Astrocyte (in vitro differentiated cells and primary cell): ENCODE measurements at places on chromosomes 2 and 18. TPM values are rescaled to one million over a fixed set of nuclear protein-coding genes. Genes with fewer than 3 reads are reported as not detected.
A peak's percentile ranks its signal among the peaks of the same experiment; 100 is the strongest.

DNA sequence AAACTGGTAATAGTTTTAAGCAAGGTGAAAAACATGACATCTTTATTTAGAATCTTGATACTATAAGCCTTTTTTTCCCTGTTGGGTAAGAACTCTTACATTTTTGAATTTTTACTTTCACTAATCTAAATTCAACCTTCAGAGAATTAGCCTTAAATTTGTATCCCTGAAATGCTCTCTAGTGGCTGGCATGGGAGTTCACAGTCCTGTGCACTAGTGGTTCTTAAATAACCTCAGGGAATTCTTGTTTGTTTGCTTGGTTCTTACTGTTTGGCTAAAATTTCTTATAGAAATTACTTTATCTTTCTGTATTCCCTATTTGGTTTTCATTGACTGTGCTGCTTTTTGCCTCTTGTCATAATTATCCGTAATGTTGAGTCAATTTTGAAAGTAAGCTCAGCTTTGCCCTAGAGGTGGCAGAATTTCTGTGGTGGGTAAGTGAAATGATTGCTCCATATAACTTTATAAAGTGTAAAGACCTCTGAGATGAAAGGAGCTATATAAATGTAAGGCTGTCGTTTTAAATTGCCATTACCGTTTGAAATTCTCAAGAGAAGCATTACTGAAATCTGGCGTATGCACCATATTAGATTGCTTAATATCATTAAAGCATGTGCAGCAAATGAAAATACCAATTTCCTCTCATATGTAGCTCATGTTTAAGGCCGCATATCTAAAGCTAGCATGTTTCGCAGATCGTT lies 391.3 kb upstream of the FIGN start:
- H3K36me3 ChIP-seq, result no peaks in the 10 kb centered on the region
- H3K27ac ChIP-seq, result no peak overlapping the region

GRCh38 chr18:68757126-68757525 lies 40.8 kb upstream of the CCDC102B start:
- H3K27me3 ChIP-seq, result no peaks in the 10 kb centered on the region
- H3K4me1 ChIP-seq, result no peaks in the 10 kb centered on the region
- DNase-seq, result no peak
- H3K36me3 ChIP-seq, result no peaks in the 10 kb centered on the region

DNA sequence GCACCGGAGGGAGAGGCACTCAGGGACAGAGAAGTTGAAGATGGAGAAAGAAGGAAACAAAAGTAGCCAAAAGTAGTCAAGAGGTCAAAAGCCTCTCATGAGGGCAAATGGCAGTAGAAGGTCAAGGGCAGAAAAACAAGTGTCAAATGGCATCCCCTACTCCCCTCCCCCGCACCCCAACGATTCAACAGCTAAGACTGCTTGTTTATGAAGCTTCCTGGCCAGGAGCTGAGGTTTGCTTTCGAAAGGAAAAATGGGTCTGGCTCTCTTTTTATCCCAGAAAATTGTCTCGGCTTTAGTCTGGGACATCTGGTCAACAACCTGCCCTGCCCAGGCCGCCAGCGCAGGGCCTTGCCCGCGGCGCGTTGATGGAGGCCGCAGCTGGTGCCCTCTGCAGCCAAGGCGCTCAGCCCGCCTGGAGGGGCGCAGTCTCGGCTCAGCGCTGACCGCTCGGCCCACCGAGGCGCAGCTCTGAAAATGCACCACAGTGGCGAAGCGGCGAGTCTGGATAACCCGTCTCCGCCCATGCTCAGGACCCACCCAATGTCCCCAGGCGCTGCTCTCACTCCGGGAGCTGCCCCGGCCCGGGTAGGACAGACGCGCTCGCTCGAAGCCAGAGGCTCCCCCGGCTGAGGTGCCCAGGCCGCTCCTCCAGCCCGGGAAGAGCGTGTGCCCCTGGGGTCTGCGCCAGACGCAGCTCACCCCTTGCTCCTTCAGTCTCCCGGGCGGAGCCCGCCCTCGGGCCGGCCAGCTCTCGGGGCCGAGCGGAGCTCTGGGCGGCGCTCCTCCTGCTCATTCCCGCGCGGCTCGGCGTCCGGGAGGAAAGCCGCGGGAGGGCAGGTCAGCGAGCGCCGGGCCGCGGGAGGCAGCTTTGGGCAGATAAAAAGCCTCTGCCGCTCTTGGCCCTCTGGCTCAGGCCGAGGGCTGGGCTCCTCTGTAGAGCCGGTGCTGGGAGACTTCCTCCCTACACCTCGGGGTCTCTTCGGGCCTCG lies 1.8 kb upstream of the TBR1 start:
- peak; percentile 20 for DNase-seq
- H3K4me3 ChIP-seq, result peak overlapping the region; percentile 51
- no peak overlapping the region for H3K27ac ChIP-seq
- peaks cover 7% of the 10 kb centered on the region for H3K36me3 ChIP-seq
- H3K27me3 ChIP-seq, result peaks cover 47% of the 10 kb centered on the region
- H3K4me1 ChIP-seq, result peaks cover 16% of the 10 kb centered on the region

GRCh38 chr2:163182764-163183354 lies 344.3 kb upstream of the KCNH7 start:
- H3K4me3 ChIP-seq, result no peak overlapping the region
- H3K27me3 ChIP-seq, result no peaks in the 10 kb centered on the region
- no peaks in the 10 kb centered on the region for H3K36me3 ChIP-seq
- no peak overlapping the region for H3K27ac ChIP-seq
- DNase-seq, result peak; percentile 10

DNA sequence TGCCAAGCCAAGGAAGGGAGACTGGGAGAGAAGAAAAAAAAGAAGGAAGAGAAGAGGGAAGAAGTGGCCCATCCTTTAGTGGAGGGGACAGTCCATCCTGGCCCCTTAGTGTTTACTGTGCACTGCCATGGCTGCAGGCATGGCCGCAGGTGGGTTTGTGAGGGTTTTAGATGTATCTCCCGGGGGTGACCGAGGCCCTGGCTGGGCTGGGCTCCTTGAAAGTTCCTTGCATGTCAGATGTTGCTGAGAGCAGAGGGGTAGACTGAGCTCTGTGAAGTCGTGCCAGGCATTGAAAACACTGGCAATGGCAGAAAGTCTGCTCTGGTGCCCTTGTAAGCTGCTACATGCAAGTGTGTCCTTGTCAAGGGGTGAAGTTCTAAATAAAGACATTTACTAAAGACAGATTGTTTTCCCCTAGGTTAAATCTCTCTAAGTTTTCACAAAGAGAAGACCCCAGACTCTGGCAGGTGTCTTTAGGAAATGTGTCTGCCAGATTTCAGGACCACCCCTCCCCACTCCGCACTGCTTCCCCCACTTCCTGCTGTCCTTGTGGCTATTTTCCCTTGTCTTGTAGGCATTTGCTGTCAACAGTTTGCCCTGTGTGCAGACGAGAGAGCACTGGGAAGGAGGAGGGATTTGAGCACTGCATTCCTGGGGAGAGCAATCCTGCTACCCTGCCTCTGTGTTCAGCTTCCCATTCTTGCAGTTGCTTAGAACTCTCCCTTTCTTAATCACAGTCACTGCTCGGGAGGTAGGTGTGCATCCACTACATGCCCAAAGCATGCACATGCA lies 68.4 kb downstream of the ACOXL start:
- H3K4me3 ChIP-seq, result no peak overlapping the region
- H3K4me1 ChIP-seq, result no peaks in the 10 kb centered on the region
- no peak for DNase-seq
- H3K27ac ChIP-seq, result no peak overlapping the region
- H3K27me3 ChIP-seq, result peaks cover 27% of the 10 kb centered on the region

GRCh38 chr2:202418027-202418426 lies 41.9 kb downstream of the BMPR2 start:
- no peaks in the 10 kb centered on the region for H3K27me3 ChIP-seq
- no peaks in the 10 kb centered on the region for H3K4me1 ChIP-seq
- no peak overlapping the region for H3K4me3 ChIP-seq
- H3K36me3 ChIP-seq, result peaks cover 2% of the 10 kb centered on the region
- no peak overlapping the region for H3K27ac ChIP-seq

- DNase-seq, result no peak
- peaks cover 27% of the 10 kb centered on the region for H3K27me3 ChIP-seq
- peaks cover 12% of the 10 kb centered on the region for H3K4me1 ChIP-seq
- no peak overlapping the region for H3K4me3 ChIP-seq
- H3K36me3 ChIP-seq, result no peaks in the 10 kb centered on the region
- no peak overlapping the region for H3K27ac ChIP-seq
Observed at GRCh38 chr2:120511536-120511935, 165.6 kb downstream of the INHBB start.

- no peak overlapping the region for H3K27ac ChIP-seq
- no peak for DNase-seq
- H3K4me3 ChIP-seq, result no peak overlapping the region
- H3K4me1 ChIP-seq, result no peaks in the 10 kb centered on the region
Observed at GRCh38 chr2:241391892-241392665, 36.0 kb downstream of the FARP2 start.

DNA sequence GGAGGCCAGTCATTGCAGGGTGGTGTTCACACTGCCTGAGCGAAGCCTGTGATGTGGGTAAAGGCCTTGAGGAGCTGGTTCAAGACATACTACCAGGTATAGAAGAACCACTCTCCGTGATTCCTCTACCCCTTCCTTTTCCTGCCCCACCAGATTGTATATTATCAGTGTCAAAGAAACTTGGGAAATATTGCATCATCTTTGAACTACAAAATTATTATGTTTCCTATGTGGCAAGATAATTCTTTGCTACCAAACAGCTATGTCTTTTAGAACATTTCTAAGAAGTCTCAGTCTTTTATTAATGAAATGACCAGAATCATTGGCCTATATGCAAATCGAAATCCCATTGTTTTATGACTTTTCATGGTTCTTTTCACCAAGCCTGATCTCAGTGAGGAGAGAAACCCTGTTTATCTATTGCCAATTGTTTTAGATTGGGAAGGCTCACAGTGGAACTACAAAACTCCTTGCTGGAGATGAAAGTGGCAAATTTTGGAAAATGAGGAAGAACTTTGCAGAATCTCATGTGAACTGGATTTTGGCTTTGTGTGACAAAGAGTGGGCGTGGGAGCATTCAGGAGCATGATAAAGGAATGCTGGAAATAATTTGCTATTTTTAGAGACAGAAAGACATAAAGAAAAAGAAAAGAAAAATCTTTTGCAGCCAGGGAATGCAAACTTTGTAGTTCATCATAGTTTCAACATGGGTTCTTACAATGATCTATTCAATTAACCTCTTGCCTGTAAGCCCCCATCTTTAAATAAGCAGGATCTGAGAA lies 286.9 kb downstream of the INSIG2 start:
- no peak overlapping the region for H3K4me3 ChIP-seq
- H3K36me3 ChIP-seq, result no peaks in the 10 kb centered on the region
- no peak overlapping the region for H3K27ac ChIP-seq
- DNase-seq, result peak; percentile 34
- H3K27me3 ChIP-seq, result no peaks in the 10 kb centered on the region

- no peaks in the 10 kb centered on the region for H3K36me3 ChIP-seq
- no peak overlapping the region for H3K27ac ChIP-seq
- H3K27me3 ChIP-seq, result no peaks in the 10 kb centered on the region
Observed at GRCh38 chr2:168961450-168962229, 60.5 kb downstream of the G6PC2 start.

- no peak overlapping the region for H3K27ac ChIP-seq
- H3K4me3 ChIP-seq, result no peak overlapping the region
- peaks cover 5% of the 10 kb centered on the region for H3K4me1 ChIP-seq
Observed at GRCh38 chr2:86249579-86250391, 50.5 kb downstream of the MRPL35 start.

- H3K36me3 ChIP-seq, result no peaks in the 10 kb centered on the region
- H3K27ac ChIP-seq, result no peak overlapping the region
- no peaks in the 10 kb centered on the region for H3K4me1 ChIP-seq
- H3K27me3 ChIP-seq, result no peaks in the 10 kb centered on the region
- H3K4me3 ChIP-seq, result no peak overlapping the region
Observed at GRCh38 chr2:8378016-8378810, 303.6 kb upstream of the ID2 start.

- no peaks in the 10 kb centered on the region for H3K27me3 ChIP-seq
- H3K4me3 ChIP-seq, result no peak overlapping the region
- DNase-seq, result no peak
- no peak overlapping the region for H3K27ac ChIP-seq
Observed at GRCh38 chr2:216235462-216235861, 126.3 kb downstream of the XRCC5 start.

CNRIP1 gene
- total RNA-seq, result 4.0 and 4.4 TPM in 2 replicates

TUBA4B gene
- total RNA-seq, result not detected in 2 replicates

GFPT1 gene
- total RNA-seq, result 126 and 137 TPM in 2 replicates

GKN2 gene
- not detected in 2 replicates for total RNA-seq

DCC gene
- 2.0 and 2.6 TPM in 2 replicates for total RNA-seq

TPO gene
- total RNA-seq, result not detected in 2 replicates

UCN gene
- 1.1 and 1.5 TPM in 2 replicates for total RNA-seq

C18orf32 gene
- 40.0 and 40.3 TPM in 2 replicates for total RNA-seq

MYCN gene
- total RNA-seq, result 2.1 and 2.6 TPM in 2 replicates

FOXI3 gene
- total RNA-seq, result 0.60 and 2.3 TPM in 2 replicates

CCDC74B gene
- total RNA-seq, result 3.0 and 3.7 TPM in 2 replicates

IL36A gene
- total RNA-seq, result not detected in 2 replicates

SPHKAP gene
- total RNA-seq, result not detected in 2 replicates

ZSWIM2 gene
- total RNA-seq, result not detected in 2 replicates
